ENCODE measurements at places on chromosomes 2 and 18.

DNA sequence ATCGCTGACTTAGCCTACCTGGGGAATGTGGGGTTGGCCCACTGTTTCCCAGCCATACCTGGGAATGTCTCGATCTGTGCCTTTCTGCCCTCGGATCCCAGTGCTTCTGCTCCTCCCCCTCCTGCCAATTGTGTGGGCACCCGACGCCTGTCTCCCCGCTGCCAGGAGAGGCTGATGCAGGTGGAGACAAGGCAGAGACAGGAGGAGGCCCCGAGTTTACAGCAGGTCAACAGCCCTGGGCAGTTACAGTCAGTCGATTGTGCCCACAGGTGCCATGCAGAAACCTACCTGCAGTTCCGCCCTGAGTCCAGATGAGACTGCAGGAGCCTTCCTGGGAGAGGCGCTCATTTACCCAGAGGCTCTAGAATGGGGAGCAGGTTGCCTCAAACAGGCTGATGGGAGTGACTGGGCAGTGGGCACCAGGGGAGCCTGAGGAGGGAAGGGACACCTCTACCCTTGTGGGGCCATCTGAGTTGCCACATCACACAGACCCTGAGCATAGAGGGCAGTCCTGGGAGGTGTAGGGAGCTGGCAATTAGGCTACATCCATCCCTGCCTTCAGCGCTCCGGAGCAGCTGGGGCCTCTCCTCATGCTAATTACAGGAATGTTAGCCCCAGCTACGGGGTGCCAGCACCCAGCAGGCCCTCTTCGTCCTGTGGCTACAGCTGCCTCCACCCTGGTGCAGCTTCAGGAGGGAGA lies 300.1 kb downstream of the NDUFA10 start:
- no peak for DNase-seq

- DNase-seq, result no peak
Observed at GRCh38 chr2:218895326-218895725, 14.7 kb downstream of the WNT10A start.

- no peak for DNase-seq
Observed at GRCh38 chr18:9647496-9648323, 33.4 kb upstream of the PPP4R1 start.

GRCh38 chr2:53660886-53661285 lies 106.7 kb upstream of the CHAC2 start:
- no peak for DNase-seq

DNA sequence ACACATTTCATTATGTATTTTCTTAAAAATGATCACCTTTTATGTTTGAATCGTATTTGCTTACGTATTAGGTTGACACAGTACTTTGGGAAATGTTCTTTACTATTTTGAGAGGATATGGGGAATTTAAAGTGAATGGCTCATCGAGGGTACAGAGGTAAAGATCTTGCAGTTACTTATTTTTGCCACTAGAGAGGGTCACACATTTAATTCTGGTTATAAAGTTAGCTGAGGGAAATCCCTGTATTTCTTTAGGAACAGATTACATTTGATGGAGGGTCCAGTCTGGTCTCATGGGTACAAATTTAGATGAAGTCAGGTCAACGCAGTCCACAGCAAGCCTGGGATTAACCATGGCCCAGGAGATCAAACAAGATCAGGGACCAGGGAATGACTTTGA lies 24.5 kb downstream of the DYNC2LI1 start:
- peak; percentile 21 for DNase-seq

- no peak for DNase-seq
Observed at GRCh38 chr2:181300600-181301291, 156.4 kb upstream of the ITGA4 start.

DNA sequence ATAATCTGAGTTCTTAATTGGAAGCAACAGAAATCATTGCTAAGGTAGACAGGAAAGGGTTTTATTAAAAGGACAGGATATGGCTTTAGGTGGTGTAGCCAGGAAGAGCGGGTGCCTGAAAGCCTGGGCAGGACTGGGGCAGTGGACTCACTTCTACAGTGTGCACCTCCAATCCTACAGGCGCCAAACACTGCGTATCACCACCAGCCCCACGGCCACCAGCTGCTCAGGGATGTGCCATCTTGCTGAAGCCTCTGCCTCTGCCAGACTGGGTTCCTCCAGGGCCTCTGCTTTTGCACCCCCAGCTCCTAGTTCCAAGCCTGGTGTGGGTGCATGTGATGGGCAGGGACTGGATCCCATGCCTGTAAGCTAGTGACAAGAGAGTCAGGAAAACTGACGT lies 29.7 kb upstream of the DPYSL5 start:
- DNase-seq, result no peak

DNA sequence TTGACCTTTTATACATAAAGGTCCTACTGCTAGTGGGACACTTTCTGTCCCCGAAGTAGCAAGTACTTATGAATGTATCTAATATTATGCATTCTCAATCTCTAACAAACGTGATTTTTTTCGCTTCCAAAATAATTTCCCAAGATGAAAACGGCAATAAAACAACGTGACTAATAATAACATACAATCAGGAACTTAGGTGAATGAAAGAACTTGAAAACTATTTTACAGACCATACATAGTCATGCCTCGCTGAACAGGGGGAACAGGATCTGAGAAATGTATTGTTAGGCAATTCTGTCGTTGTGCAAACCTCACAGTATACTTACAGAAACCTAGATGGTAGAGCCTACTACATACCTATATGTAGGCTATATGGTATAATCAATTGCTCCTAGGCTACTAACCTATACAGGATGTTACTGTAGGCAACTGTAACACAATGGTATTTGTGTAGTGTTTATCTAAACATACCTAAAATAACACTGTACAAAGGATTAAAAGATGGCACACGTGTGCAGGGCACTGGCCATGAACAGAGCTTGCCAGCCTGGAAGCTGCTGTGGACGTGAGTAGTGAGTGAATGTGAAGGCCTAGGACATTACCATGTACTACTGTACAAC lies 2.5 kb downstream of the RTN4 start:
- peak; percentile 72 for DNase-seq

GRCh38 chr2:135820003-135820618 lies 16.9 kb downstream of the LCT start:
- peak; percentile 92 for DNase-seq

DNA sequence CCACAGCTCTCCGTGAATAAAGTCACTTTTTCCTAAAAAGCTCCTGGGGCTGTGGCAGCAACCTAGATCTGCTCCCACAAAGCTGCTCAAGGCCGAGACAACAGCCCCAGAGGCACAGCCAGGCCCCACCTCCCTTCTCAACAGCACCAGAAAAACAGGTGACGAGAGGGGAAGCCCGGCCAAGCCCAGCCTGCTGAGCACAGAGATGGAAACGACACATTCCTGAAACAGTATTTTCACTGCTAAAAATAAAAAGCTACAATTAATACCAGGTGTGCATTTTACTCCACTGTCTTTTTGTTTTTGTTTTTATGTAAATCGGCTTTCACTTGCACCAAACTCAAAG lies 199.3 kb downstream of the HDAC4 start:
- no peak for DNase-seq

- peak; percentile 9 for DNase-seq
Observed at GRCh38 chr2:63049211-63049969, 1.2 kb upstream of the OTX1 start.

GRCh38 chr2:179886-180285 lies 83.9 kb downstream of the SH3YL1 start:
- DNase-seq, result no peak

Data from ELR (cell line).